ENCODE measurements at places on chromosomes 5 and 9. TPM values are rescaled to one million over a fixed set of nuclear protein-coding genes. Genes with fewer than 3 reads are reported as not detected.

- peaks cover 63% of the 10 kb centered on the region for H3K4me1 ChIP-seq
- peak overlapping the region; percentile 95 for H3K4me3 ChIP-seq
- no peaks in the 10 kb centered on the region for H3K27me3 ChIP-seq
- DNase-seq = no peak
These were observed 1.8 kb downstream of the SHB start for GRCh38 chr9:38066914-38067858.

DNA sequence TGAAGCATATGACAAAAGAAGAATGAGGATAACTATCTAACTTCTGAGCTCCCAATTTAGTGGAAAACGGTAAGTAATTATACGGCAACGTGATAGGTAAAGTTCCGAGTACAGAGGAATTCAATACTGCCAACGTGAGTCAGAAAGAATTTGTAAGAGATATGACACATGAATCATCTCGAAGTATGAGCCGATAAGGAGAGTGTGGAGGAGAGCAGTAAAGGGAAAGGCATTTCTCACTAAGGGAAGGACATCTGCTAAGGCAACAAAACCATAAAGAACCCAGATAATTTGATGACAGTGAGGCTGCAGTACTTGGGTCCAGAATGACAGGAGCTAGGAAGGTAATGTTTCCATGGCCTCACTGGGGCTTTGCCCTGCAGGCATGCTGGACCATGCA, 11.0 kb downstream of the MPDZ start:
- peak overlapping the region; percentile 70 for H3K4me3 ChIP-seq
- H3K4me1 ChIP-seq = peaks cover 87% of the 10 kb centered on the region
- no peaks in the 10 kb centered on the region for H3K27me3 ChIP-seq
- DNase-seq = peak; percentile 70
- H3K27ac ChIP-seq = peak overlapping the region; percentile 78

GRCh38 chr5:88000877-88001276, 267.8 kb downstream of the TMEM161B start:
- DNase-seq = no peak
- H3K36me3 ChIP-seq = no peaks in the 10 kb centered on the region
- H3K4me3 ChIP-seq = no peak overlapping the region

Gene TMEM215
- total RNA-seq = not detected

GRCh38 chr9:112258106-112258505, 75.3 kb downstream of the PTBP3 start:
- peaks cover 39% of the 10 kb centered on the region for H3K36me3 ChIP-seq
- no peak overlapping the region for H3K27ac ChIP-seq
- peaks cover 6% of the 10 kb centered on the region for H3K4me1 ChIP-seq
- H3K27me3 ChIP-seq = no peaks in the 10 kb centered on the region
- no peak for DNase-seq

Gene FKBP15
- total RNA-seq = 29.6 TPM

Data from HFFc6 (cell line).